ENCODE measurements at places on chromosomes 7 and 10.

DNA sequence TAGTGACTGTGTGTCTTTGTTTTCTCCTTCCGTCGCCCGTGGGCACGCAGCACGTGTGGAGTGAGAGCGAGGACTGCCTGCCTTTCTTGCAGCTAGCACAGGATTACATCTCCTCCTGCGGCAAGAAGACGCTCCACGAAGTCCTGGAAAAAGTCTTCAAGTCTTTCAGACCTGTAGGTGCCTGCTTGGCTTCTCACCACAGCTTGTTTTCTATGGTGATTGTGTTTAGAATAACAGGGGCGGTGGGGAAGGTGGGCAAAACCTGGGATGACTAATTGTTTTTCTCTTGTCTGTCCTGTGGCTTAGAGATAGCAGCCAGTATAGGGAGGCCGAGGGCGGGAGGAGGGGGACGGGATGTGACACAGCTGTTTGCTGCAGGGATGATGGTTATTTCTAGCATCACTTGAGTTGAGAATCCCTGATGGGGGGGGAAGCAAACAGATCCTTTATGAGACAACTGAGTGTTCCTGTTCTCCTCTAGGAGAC, 11.4 kb downstream of the MTURN start:
- DNase-seq: no peak

DNA sequence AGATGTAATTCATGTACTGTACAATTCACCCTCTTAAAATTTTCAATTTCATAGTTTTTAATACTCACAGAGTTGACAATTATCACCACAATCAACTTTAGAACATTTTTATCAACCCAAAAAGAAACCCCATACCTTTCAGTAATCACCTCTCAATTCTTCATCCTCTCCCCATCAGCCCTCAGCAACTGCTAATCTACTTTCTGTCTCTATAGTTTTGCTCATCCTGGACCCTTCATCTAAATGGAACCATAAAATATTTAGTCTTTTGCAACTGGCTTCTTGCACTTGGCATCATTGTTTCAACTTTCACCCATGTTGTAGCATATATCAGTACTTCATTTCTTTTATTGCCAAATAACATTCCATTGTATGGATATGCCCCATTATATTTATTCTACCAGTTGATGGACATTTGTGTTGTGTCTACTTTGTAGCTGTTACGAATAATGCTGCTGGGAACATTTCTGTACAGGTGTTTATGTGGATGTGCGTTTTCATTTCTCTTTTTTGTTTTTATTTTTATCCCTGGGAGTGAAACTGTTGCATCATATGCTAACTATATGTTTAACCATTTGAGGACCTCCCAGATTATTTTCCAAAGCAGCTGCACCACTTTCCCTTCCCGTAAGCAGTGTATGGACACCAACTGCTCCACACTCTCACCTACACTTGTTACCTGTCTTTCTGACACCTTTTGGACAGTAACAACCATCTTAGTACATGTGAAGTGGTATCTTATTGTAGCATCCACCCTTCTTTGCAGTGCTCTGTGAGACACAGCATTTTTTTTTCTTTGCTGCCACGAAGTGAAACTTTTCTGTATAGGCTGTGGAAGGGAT, 65.4 kb upstream of the APBB1IP start:
- DNase-seq: no peak

DNA sequence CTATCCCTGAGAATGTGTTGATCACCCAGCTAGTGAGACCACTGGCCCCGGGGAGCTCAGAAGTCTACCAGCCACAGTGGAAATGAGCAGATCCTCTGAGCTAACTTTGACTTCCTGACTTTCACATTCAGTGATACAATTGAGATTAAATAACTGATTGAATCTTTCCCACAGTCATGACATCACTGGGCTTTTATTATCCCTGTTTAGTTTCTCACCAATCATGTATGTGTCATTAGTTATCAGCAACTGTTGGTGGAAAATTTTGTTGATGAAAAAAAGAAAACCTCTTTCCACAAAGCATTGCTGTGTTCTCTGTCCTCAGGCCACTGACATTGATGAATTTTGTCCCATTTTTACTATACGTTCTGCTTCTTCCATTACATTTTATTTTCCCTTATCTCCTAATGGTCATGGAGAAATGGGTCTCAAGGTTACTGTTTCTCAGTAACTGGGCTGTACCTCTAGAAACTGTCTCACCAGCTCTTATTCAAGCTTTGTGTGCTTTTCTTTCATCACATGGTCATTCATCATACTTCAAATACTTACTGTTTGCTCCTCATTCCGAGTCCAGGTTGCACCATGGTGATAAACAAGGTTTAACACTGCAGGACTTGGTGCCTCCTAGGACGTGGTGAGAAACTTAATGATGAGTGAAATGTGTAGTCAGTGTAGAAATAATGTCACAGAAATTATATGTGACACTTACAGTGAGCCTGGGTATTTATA, 304.7 kb downstream of the CDK14 start:
- DNase-seq: no peak

- DNase-seq: no peak
Measured at GRCh38 chr10:131817866-131818509, 82.8 kb upstream of the PPP2R2D start.

GRCh38 chr7:3078514-3078913, 34.8 kb upstream of the CARD11 start:
- no peak for DNase-seq

- no peak for DNase-seq
Measured at GRCh38 chr7:135741905-135742304, 6.7 kb downstream of the FAM180A start.

DNA sequence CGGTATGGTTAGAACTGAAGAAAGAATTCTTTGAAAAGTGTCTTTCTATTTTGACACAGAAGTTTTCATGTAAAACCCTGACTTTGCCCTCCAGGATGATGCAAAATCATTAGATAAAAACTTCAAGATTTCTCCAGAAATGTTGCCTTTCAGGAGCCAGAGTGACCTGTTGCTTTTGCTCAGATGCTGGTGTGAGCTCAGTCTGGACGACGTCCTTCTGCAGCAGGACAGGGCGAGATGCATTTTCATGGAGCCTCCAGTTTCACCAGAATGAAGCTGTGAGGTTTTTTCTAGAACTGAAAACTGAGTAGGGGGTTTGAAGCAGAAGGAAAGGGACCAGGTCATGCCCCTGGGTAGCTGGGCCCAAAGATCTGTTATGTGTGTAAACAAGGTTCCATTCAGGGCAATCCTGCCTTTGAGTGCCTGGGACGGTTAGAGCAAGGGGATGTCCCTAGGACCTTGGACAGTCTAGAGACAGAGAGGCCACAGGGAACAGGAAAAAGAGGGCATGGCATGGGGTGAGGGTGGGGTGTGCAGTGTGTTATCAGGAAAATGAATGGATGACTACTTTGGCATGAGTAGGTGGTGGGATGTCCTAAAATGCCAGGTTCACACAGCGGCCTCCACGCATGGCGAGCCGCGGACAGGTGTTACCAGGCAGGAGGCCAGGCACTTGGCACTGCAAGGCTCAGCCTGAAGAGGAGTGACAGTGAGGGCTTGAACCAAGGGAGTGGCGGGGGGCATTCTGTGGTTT, 356.3 kb downstream of the CXCL12 start:
- DNase-seq: no peak

DNA sequence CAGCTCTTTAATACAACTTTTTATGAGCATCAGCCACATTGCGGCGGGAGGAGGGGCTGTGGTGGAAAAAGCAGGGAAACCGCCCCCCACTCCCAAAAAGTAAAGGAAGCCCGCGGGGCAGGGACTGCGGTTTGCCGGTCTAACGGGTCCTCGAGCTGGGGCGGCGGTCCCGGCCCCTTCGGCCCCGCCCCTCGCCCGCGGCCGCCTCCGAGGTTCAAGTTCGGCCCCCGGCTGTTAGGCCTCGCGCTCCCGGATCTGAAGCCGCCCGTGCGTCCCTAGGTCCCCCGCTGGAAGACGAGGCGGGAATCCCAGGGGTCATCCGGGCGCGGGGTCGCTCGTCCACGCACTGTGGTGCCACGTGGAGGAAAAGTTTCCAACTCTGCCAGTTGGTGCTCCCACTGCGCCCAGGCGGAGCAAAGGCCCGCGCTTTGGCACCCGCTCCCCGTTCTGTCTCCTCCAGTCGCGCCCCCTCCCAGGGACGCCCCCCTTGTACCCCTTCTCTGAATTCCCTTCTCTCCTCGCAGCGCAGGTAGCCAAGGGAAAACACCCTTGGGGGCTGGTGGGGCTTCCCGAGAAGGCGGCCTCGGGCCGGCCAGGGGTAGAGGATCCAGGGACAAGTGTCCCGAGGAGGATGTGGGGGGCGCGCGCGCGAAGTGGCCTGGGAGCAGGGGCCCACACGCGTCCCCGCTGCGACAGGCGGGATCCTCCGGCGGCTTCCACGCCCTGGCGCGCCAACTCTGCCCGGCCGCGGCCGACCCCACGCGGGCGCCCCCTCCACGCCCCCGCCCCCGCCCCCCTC, 798 bp upstream of the AUTS2 start:
- no peak for DNase-seq

DNA sequence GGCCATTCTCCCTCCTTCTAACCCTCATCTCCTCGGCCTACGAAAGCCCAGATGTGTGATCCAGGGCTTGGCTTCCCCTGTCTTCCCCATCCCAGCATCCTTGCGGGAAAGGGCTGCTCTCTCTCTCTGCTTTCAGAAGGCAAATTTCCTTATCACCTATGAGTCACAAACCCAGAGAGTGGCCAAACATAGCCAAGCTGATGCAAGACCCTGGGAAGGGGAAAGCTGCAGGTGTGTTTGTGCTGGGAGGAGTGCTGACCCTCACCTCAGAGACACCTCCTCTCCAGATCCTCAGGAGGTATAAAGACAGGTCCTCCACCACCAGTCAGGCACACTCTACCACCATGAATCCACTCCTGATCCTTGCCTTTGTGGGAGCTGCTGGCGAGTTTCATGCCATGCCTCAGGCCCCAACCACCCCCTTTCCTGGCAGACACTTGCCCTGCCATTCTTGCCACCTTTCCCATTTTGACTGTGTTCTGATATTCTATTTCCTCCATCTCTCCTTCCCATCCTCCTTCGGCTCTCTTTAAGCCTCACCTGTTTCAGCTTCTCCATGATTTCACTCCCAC, 10.6 kb upstream of the PRSS2 start:
- no peak for DNase-seq

- DNase-seq: no peak
Measured at GRCh38 chr10:116716381-116716780, 26.0 kb downstream of the HSPA12A start.

- no peak for DNase-seq
Measured at GRCh38 chr10:67770537-67770936, 67.5 kb downstream of the DNAJC12 start.

Measured in NCI-H1436 treated with DMSO at 0.1 percent for 48 hours (cell line).